ENCODE measurements at places on chromosomes 3 and 15.

DNA sequence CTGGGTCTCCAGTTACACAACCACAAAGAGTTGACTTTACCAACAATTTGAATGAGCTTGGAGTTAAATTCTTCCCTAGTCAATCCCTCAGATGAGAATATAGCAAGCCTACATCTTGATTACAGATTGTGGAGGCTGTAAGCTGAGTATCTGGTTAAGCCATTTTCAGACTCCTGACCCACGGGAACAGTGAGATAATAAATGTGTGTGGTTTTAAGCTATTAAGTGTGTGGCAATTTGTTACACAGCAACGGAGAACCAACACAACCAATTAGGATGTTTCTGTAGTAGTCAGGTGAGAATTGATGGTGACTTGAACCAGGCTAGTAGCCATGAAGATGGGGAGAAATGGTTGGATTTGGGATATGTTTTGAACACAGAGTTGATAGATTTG, 37.7 kb upstream of the SLC4A7 start:
- DNase-seq, result no peak

DNA sequence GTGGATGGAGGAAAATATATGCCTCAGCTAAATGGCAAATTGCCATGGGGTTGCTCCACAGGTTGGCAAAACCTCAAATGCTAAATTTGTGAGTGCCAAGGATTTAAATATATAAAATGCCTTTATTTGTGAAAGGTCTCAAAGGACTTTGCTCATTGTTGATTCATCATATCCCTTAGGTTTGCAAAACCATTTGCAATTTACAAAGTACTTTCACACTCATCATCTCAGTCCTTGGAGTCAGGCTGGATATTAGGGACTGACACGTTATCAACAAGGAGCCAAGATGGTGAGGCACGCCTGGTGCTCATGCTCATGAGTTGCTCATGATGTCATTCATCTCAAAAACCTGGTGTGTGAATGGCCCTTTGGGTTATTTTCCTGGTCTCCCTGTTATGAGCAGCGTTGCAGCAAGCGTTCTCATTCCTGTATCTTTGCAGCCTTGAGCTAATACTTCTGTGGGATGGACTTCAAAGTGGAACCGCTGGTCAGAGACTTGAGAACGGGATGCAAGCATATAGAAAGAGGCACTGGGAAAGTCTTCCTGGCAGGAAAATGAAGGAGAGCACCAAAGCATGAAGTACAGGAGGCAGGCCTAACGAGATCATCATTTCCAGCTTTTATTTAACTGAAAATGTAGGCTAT, 66.0 kb downstream of the MYO1E start:
- no peak for DNase-seq

DNA sequence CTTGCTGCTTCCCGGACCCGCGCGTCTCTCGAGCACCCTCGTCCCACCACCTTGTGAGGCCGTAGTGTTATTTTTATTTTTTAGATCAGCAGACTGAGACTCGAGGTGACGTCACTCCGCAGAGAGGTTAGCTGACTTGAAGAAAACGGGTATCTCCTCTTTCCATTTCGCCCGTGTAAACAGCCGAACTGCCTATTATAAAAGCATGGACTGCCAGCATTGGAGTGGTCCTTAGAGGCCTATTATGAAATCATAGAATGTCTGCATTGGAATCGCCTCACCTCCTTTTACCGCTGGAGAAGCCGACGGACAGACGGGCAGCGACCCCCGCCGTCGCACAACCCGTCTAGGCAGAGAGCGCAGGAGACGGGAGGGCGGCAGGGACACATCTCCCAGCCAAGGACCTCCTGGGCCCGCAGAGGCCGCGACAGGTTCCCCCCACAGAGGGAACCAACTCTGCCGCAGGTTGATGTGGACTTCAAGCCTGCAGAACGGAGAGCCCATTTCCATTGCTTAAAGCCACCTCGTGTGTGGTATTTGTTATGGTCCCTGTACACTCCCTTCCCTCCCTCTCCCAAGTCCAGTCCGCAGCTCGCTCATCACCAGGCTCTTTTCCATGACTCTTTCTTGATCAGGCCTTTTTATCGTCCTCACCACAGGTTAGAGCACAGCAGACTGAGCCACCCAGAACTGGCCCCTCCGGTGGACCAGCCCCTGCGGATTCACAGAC, 540 bp upstream of the PPP1R2 start:
- no peak for DNase-seq

DNA sequence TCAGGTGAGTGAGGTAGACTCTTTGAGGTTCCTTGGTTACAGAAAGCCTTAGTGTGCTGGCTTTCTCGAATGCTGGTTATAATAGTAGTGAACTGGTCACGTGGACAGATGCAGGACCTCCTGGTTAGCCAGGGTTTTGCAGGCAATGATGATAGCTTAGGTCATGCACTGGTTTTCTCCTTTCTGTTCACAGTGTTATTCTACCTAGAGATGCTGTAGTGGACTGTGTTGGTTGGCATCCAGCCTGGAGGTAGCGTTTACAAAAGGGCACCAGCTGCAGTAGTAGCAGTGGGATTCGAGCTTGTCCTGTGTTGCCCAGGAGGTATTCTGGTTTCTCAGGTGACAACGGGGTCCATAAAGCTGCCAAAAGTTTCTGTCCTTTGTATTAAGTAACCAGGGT, 27.0 kb downstream of the PCCB start:
- no peak for DNase-seq

DNA sequence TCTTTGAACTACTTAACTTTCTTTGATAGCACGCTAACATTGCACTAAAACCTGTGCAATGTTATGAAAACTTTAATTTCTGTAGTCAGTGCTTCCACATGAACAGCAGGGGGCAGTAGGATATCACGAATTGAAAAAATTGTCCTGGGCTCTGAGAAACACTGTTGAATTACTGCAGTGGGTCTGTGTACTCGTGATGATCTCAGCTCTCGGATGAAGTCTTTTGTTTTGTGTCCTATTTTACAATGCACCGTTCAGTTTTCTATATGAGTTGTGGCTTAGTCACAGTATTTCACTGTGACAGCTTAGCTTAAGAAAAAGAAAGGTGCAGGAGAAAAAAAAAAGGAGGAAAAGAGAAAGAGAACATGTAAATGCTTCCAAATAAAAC, 141.3 kb upstream of the CCDC54 start:
- peak; percentile 75 for DNase-seq

DNA sequence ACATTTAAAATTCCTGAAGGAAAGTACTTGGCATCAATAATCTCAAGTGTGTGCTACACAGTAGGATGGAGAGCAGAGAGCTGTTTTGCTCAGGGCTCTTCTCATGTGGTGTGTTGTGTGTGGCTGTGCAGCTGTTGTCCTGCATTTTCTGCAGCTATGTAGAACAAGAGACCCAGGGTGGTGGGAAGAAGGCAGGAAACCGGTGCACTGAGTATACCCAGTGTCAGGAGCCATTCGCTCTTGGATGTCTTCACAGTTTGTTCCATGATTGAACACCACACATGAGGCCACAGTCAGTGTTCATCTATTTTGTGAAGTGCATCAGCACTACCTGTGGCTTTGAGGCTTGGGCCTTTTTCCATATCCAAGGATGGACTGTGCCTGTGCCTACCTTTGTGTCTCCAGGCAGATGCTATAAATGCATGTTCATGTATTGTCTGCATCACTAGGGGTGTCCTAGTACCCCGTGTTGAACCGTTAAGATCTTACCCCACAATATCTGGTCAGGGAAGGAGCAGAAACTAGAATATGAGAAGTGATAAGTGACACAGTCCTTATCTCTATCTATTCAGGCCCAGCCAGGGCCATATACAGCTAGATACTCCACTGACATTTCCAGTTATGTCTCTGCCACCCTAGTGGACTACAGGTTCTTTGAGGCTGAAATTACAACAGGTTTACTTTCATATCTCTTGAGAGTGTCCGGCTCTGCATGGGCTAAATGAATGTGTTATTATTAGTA, 194.3 kb downstream of the NR2F2 start:
- no peak for DNase-seq

GRCh38 chr3:116301422-116301821, 143.9 kb downstream of the LSAMP start:
- no peak for DNase-seq

- DNase-seq, result no peak
These were observed 7.7 kb upstream of the OXSR1 start for GRCh38 chr3:38157595-38157994.

DNA sequence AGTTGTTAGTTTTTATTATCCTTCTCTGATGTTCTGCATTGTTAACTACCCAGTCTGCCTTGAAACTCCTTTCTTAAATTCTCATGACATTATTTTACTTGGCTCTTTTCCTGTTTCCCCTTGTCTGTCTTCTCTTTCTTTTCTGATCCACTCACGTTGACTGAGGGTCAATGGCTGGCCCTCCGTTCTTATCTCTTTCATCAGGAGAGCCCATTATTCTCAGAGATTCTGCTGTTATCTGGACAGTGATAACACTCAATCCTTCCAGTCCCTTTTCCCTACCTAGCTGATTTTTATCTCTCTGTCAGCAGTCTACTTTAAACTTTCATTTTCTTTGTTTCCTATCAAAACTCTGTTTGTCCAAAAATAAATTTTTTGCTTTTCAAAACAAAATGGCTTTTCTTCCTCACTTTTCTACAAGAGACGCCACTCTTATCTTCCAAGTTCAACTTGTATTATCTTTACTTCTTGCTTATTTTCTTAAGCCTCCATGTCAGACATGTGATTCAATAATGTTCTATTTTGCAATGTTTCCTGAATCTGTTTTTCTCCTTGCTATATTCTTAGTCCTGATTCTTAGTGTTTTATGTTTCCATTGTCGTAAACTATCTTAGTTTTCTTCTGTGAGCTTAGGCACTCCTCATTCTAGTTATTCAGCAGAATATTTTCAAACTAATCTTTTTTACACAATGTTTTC, 120.2 kb downstream of the NEDD4 start:
- DNase-seq, result no peak

- DNase-seq, result peak; percentile 63
These were observed 3.2 kb upstream of the CHSY1 start for GRCh38 chr15:101255051-101255395.

- no peak for DNase-seq
These were observed 9.0 kb upstream of the KLF13 start for GRCh38 chr15:31317421-31318327.

- no peak for DNase-seq
These were observed 943.2 kb downstream of the MCTP2 start for GRCh38 chr15:95174301-95175259.

- no peak for DNase-seq
These were observed 256.1 kb upstream of the PROK2 start for GRCh38 chr3:72041076-72041475.

- peak; percentile 87 for DNase-seq
These were observed 68.9 kb upstream of the ARL8B start for GRCh38 chr3:5053021-5053831.

Data from suppressor macrophage (primary cell).